ENCODE measurements at places on chromosomes 5 and 9.

- no peak for DNase-seq
Observed at GRCh38 chr5:179699616-179700237, 960 bp downstream of the CANX start.

DNA sequence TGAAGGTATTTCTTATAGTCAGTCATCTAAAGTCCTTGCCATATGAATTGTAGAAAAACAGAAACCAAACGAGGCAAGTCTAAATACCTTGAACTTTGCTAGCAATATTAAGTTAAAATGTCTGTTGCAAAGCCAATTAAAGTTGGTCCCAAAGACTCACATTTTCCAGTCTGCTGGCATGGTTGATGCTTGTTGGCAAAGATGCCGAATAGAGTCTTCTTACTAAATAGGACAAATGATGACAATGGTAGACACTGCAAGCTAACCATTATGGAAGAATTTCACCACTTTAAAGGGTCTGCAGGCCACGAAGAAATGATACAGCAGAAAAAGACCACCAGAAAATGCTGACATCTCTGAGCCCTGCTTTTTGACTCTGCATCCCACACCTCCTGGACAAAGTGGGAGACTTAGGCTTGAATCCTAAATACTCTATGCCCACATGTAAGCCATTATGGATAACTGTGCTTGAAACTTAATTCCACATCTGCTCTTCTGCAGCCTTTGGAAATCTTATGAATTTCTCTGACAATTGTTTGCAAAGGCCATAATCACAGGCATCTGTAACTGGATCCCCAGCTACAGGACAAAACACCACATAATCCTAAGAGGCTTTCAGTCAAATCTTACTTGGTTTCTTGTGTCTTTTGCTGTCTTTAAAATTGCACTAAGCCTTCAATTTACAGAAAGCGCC, 61.3 kb downstream of the LHFPL2 start:
- no peak for DNase-seq

DNA sequence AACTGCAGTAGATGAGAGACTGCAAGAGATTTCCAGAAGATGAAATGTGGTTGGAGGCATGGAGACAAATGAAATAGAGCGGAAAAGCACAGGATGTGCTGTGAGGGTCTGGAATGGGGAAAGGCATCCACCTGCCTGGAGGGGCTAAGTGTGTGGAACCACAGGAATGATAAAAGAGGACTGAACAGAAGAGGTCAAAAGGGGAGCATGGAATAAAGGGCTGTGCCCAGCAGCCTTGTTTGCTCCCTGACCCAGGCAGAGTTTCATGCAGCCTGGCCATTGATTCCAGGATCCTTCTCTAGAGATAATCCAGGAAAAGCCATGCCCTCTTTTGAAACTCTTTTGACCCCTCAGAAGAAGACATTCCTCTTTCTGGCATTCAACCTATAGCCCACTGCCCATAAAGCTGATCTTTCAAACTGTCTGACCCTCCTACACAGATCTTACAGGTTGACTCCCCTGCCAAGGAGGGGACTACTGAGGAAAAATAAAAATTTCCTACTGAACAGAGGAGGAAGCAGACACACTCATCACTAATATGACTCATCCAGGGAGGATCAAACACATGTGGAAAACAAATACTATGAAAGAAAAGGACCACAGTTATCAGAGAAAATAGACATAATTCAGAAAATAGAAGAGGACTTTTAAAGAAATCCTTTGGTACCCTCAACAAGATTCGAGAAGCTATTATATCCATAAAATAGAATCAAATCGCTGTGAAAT, 273.5 kb upstream of the PCSK5 start:
- DNase-seq = no peak

DNA sequence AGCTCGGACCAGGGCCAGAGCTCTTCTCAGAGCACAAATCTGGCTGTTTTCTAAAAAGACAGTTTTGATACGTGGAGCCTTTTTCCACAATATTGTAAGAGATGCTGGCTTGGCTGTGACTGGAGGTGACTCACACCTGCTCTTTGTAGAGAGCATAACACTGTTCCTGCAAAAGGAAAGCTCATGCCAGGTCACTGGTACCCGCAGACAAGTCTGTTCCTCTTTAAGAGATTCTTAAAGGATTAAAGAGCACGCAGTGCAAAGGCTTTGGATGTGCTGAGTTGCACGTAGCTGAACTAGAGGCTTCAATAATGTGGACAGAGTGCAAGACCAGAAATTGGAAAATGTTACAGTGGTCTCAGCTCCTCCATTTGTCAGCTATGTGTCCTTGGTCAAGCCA, 19.0 kb downstream of the ACTL7B start:
- DNase-seq = no peak

GRCh38 chr5:123122273-123122672, 33.2 kb downstream of the PRDM6 start:
- no peak for DNase-seq

DNA sequence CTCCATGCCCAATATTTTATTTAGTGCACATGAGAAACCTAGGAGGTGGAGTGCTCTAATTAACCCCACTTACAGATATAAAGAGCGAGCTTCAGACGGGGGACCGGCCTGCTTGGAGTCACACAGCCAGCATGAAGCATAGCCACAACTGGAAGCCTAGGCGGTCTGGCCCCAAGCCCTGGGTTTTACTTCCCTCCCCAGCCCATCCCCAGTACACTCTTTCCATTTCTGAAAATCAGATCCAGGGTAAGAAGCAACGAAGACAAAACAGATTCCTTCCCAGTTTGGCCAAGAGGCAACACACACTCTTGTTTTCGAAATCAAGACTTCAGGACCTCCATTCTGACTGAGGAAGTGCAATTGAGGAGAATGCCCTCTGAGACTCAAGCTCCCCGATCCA, 27.1 kb downstream of the KCNMB1 start:
- DNase-seq = no peak

GRCh38 chr9:114425126-114425525, 37.3 kb upstream of the AKNA start:
- no peak for DNase-seq

DNA sequence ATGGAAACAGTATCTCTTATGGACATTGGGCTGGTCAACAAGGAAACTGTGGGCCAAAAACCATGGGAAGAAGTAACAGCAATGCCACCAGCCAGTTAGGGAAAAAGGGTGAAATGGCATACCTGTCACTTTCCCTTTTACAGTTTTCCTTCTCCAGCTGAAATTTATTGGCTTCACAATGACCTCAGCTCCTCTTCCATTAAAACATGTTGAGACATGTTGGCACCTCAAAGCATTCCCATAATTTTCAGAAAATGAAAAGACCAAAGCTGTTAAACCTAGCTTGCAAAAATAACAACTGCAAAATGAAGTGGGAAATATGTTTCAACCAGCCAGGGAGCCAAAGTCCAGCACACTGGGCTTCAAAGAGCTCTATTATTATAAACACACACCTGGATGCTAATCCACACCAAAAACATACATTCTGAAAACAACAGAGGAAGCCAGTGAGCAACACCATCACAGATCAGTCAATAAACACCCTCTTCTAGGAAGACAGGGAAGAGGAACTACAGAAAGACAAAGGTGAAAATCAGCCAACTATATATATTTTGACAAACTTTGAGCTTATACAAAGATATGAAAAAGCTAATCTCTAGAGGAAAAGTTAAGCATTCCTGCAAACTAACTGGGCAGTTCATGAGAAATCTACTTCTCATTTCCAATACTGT, 78.4 kb upstream of the PTGER4 start:
- no peak for DNase-seq

- no peak for DNase-seq
Observed at GRCh38 chr5:38207343-38207742, 51.0 kb upstream of the EGFLAM start.

GRCh38 chr9:136644343-136644592, 18.4 kb upstream of the EGFL7 start:
- no peak for DNase-seq

DNA sequence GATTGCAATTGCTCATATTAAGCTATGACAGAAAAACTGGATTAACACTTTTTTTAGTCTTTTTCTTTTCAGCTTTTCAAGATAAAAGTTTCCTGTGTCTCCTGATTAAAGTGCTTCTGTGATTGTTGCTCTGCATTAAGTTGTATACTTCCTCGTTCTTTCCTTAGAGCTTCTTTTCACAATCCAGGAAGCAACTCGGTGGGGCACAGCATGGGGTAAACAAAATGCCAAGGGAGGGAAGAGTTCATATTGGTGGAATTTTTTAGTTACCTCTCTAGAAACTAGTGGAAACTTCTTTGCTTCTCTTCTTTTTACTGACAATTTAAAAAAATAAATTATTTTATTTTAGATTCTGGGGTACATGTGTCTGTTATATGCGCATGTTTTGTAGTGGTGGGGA, 37.8 kb upstream of the ARRDC3 start:
- DNase-seq = no peak

DNA sequence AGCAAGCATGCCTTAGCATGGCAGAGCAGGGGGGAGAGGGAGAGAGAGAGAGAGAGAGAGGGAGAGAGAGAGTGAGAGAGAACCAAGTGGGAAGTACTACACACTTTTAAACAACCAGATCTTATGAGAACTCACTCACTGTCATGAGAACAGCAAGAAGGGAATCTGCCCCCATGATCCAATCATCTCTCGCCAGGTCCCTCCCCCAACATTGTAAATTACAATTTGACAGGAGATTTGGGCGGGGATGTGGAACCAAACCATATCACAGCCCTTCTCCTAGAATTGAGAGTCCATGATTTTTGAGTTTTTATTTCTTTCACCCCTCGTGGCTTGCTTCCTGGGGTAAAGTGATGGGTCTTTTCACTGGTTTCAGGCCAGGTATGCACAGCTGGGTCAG, 98.8 kb downstream of the DOCK2 start:
- DNase-seq = no peak

DNA sequence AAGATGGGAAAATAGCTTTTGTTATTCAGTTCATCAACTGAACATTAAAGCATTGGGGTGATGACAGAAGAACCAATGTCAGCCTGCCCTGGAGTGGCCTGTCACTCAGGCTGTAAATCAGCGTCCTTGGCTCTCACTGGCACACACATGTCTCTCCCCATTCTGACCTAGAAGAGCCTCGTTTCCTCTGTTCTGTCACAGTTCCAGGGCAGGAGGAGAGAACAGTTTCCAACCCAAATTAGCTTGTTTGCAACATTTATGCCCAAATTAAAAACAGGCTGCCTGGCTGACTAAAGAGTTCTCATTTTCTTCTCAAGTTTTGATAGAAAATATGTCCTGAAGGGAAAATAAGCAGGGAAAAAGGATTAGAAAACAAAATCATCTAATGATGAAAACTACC, 520.1 kb downstream of the CHSY3 start:
- DNase-seq = no peak

DNA sequence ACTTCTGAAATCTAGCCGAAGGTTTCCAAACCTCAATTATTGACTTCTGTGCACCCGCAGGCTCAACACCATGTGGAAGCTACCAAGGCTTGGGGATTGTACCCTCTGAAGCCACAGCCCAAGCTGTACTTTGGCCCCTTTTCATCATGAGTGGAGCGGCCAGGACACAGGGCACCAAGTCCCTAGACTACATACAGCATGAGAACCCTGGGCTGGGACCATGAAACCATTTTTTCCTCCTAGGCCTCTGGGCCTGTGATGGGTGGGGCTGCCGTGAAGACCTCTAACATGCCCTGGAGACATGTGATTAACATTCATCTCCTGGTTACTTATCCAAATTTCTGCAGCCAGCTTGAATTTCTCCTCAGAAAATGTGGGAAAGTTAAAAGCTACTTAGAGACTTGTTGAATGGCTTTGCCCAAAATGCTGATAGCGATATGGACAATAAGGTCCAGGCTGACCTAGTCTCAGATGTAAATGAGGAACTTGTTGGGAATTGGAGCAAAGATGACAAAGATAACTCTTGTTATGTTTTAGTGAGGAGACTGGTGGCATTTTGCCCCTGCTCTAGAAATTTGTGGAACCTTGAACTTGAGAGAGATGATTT, 34.1 kb upstream of the CPLANE1 start:
- DNase-seq = no peak

DNA sequence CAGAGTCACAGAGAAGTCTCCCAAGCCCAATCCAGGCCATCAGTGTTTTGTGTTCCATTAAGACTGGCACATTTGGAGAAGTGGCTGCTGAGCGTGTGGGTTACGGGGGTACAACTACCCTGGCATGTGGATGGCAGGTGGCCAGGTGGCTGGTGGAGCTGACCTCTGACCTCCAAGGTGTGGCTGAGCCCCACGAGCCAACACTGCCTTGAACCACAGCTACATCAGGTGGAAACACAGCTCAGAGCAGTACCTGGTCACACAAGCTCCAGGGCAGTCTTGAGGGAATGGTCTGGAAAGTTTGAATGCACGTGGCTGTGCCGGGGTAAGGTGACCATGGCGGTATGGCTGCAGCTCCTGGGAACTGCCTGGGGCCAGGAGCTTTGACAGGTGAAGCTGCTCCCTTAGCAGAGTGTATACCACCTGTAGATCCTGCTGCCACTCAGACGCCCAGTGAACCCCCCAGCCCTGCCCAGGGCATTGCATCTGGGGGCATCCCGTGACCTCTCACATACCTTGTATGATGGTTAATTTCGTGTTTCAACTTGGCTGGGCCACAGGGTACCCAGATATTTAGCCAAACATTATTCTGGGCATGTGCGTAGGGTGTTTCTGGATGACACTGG, 207.9 kb downstream of the GADD45G start:
- no peak for DNase-seq

GRCh38 chr9:38421498-38422211, 2.6 kb downstream of the IGFBPL1 start:
- DNase-seq = peak; percentile 24

GRCh38 chr9:89382026-89382986, 64.0 kb downstream of the SECISBP2 start:
- DNase-seq = no peak

DNA sequence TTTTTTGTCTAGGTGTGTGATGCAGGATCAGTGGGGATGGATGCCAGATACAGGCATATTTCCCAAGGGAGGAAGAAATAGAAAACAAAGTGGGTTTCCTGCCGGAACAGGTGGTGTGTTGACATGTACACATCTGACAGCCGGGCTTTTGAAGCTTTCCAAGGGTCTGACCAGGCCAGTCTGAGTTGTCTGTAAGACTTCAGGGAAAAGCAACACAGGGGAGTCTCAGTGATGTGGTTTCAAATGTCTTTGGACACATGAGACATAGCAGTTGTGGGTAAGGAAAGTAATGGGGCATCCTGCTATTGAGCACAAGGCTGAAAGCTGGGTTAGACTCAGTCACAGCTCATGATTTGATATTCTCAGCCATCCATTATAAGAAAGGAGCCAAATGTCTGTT, 274.9 kb downstream of the PIK3R1 start:
- DNase-seq = no peak
